ENCODE measurements at places on chromosomes 12 and 14.
A peak's percentile ranks its signal among the peaks of the same experiment; 100 is the strongest.

GRCh38 chr12:9096563-9097176, 19.0 kb downstream of the A2M start:
- no peak for DNase-seq

DNA sequence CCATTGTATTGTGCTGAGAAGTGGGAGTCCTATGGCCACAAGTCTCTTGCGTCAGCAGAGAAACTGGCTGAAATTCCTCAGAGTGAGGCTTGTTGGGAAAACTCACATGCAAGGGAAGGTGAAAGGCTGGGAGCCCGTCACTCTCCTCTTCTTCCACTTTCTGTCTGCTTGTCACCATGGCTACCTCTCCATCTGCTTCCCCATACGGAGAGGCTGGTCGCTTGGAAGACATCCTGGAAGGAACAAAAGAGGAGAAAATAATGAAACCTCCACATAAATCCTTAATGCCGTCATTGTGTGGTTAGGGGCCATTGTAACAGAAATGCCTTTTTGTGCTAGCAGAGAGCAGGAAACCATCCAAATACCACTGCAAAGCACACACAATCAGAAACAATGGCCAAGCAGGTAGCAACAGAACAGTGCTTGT, 53.7 kb downstream of the SOX5 start:
- DNase-seq = peak; percentile 46

GRCh38 chr12:51419425-51420193, 5.0 kb upstream of the SLC4A8 start:
- DNase-seq = peak; percentile 94

DNA sequence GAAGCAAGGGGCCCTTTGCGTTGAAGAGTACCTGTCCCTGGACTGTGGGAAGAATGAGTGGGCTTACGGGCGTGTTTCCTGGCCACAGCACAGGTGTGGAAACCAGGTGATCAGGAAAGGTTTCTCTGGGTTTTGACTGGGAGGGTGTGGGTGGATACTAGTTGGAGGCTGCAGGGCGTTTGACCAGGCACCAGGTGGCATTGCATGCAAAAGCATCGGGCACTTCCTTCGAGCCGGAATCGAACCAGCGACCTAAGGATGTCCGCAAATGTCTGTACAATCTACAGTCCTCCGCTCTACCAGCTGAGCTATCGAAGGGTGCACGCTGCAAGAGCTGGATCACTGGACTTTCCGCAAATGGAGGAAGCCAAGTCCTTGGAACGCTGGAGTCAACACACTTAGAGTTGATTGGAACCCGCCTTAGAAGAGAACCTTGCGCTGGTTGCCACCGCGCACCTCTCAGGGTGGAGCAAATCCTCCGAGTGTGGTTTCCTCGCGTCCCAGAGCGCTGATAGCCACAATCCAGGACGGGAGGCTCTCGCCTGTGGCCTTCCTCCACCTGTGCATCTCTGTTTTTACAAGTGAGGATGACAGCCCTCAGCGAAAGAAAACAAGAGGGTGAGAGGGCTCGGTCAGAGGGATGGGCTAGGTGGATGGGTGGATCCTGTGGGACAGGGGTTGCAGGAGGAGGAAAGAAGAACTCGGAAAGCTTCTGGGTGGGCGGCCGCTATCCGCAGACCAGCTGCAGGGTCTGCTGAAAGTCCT, 21.2 kb upstream of the RNASE4 start:
- DNase-seq = no peak

- no peak for DNase-seq
Observed at GRCh38 chr12:131044760-131045381, 91.2 kb downstream of the ADGRD1 start.

GRCh38 chr12:27123642-27124041, 41.3 kb upstream of the C12orf71 start:
- DNase-seq = no peak

- no peak for DNase-seq
Observed at GRCh38 chr12:110578694-110579534, 4.2 kb downstream of the PPTC7 start.

- DNase-seq = no peak
Observed at GRCh38 chr14:98579140-98579539, 692.9 kb downstream of the BCL11B start.

DNA sequence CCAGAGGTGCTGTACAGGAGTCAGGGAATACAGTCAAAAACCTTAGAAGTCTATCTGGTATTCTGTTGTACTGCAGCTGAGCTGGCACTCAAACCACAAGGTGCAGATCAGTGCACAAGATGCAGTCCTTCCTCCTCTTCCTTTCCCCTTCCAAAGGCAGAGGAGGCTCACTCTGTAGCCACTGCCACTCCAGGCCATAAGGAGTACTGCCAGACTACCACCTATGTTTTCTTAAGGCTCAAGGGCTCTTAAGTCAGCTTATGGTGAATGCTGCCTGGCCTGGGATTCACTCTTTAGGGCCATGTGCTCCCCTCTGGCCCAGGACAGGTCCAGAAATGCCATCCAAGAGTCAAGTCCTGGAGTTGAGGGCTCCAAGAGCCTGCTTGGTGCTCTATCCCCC, 200.3 kb downstream of the CRADD start:
- DNase-seq = no peak

DNA sequence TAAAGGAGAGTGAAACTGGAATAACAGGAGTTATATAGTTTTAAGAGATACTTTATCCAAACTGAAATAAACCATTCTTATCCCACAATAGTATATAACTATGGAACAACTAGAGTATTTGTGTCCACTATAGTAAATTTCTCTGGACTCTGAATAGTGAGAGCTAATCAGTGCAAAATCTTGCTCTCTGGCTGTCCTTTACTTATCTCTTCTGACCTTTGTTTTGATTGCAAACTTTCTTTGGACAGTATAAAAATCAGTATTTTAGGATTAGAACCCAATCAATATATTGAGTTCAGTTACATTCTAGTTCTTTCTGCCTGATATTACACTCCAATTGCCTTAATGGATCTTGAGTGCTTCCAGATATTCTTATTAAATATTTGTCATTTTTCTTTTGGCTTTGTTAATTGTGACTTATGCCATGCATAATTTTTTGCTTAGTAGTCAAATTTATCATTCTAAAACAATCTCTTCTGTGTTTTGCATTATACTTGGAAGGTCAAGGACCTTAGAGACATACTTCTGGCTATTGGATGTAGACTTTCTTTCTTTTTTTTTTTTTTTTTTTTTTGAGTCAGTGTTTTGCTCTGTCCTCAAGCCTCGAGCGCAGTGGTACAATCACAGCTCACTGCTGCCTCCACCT, 89.9 kb upstream of the AMN1 start:
- DNase-seq = no peak

DNA sequence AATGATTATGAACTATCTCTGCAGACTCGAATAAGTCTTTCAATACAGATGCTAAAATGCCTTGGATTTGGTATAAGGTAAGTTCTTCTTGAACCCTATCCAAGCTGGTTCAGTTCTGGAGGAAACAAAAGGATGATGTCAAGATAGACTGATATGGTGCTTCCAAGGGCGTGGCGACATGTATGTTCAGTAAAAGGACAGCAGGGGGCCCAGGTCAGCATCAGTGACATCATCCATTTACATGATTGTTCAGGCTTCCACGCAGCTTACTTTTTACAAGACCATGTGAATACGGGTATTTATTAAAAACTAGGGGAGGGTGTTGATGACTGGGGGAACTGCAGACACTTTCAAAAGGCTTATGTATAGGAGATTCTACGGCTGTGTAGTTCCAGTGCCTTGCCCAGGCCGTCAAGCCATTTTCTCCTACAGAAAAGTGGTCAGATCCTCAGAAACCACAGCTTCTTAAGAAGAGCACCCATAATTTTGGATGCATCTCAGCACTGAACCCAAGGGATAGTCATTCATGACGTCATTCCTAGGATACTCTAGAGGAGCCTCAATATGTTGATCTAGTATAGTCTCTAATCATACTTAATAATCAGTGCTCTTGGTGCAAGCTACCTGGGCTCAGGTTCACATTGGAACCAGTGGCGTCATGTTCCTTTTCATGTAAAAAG, 527.7 kb downstream of the FUT8 start:
- DNase-seq = peak; percentile 20
